Stimulated activated CD4-positive, alpha-beta T cell treated with anti-CD3 and anti-CD28 coated beads, Interleukin-1b, Interleukin-23, amount 100 ng/mL, for 4 hours (primary cell): ENCODE measurements at places on chromosomes 6 and 20.

DNA sequence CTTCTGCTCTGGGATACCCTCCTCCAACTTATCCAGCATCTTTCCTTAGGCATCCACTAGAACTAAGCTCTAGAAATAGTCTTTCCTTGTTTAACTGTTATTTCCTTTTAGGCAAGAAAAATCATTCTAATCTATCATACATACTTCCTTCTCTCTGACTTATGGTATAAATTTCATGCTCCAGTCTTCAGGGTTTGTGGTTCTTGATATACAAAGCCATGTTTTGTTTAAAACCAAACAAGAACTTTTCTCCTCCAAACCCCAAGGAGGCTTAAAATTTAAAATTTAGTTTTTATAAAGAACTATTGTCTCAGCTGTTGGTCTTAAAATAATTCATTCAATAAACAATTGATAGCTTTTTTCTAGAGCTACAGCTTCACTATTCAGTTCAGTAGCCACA, 77.2 kb downstream of the CD164 start:
- DNase-seq, result no peak

DNA sequence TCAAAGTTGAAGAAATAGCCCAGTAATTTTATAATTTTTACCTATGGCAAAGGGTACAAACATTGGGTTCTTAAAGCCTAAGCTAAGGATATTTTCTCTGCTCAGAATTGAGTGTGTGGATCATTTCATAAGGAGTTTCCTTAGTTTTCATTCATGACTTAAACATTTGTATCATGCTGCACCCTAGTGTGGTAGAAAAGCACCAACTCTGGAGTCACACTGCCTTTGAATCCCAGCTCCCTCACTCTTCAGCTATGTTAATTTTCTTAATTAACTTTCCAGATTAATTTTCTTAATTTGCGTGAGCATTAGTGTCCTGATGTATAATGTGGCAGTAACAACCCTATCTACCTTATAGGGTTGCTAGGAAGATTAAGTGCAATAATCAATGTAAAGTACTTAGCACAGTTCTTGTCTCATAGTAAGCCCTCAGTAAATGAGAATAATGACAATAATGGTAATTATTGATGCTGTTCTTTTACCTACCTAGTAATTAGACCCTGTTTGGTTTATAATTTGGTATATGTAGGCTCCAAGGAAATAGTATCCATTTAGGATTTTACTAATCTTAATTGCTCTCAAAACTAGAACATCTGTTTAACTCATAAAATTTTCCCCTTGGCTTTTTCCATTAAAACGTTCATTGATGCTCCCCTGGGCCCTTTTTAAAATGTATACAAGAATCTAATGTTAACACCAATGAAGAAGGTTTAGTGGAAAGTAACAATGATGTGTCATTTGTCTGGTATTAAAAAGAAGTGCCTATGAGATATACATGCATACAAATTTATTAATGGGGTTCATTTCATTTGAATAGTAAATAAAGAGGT, 31.6 kb downstream of the DSE start:
- DNase-seq, result no peak

DNA sequence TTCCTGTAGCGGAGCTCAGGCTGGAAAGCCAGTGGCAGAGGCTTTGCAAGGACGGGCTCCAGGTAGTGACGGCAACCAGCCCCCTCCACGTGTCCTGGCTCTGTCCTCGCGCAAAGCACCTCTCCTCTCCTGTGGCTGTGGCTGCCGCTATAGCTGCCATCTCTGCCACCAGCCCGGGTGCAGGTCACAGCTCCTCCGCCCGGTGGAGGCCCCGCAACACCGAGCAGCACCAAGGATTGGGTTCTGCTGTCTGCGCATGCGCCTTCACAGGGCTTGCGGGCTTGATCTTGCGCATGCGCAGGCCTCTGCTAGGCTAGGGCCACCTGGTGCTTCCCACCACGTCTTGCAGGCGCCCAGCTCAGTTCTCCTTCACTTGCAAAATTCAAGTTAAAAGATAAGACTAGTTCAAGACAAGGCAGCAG, 625.4 kb downstream of the QKI start:
- peak; percentile 23 for DNase-seq

DNA sequence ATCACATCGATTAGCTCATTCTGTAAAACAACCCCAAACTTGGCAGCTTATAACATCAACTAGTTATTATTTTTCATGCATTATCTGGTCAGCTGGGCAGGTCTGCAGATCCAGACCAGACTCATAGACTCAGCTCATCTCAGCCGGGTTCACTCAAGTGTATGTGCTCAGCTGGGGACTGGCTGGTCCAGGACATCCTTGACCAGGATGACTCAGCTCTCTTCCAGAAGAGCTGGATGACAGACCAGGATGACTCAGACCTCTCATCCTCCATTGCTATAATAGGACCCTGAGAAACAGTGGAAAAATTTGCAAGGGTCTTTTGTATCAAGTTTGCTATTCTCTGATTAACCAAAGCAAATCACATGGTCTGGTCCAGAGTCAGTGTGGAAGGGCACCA, 312.5 kb upstream of the PLCB4 start:
- DNase-seq, result no peak

DNA sequence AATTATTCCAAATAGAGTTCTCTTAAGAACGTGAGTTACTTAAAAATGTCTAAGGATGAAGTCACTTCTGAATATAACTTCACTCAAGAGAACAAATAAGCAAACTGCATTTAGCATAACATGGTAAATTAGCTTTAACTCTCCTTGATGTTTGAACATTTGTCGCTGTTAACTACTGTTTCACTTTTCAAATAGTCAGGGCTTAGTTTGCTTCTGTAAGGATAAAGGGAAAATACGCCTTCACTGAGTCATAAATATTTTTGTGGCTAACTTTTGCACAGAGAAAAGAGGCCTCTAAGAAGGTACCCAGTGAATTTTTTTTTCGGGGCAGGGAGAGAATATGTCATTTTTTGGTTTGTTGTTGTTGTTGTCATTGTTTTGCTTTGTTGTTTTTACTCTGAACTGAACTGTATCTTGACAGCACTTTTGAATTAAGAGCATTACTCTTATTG, 8.1 kb downstream of the PTPN1 start:
- DNase-seq, result no peak

DNA sequence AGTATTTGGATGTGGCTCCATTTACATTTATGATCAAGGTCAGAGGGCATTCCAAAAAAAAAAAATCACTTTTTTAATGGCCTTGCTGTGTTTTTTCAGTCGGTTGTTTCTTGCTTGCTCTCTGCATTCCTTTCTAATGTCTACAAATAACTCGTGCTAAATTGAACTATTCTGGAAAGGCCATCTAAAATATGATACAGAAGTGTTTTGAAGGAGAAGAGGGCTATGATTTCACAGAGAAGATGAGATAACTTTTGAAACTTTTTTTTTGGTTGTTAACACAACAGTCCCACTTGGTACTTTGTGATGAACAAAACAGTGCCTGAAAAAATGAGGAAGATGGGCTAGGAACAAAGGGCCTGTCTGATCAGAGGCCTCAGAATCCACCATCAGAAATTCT, 156.1 kb upstream of the SMLR1 start:
- no peak for DNase-seq

GRCh38 chr20:21529863-21530262, 16.0 kb upstream of the NKX2-2 start:
- no peak for DNase-seq

GRCh38 chr20:36808317-36809257, 35.0 kb upstream of the DSN1 start:
- peak; percentile 70 for DNase-seq

GRCh38 chr6:47252633-47253032, 57.1 kb downstream of the TNFRSF21 start:
- no peak for DNase-seq

DNA sequence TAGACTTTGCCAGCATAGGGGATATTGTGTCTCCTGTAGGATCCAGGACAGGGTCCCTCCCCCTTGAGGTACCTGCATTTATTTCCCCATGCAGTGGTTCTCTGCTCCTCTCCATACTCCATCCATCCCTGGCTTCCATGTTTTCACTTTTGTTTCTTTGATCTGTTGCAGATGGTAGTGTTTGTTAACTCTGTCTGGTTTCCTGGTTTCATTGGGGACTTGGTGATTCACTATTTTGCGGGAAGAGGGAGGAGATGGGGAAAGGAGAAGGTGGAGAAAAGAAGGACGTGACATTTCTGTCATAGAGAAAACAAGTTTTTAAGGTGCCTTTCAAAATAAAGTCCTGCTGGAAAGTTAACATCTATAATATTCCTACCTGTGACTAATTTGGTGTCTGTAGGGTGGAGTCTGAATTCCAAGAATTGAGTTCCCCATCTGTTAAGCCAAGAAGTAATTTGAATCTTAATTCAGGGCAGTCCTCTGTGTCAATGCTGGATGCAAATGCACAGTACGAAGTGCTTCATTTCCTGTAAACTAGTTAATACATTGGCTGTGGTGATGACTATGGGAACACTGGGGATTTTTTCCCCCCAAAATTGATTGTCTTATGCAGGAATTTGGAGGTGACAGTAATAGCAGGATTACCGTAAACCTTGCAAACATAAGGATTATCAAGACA, 6.9 kb upstream of the RNF144B start:
- no peak for DNase-seq

- DNase-seq, result no peak
These were observed 82.1 kb downstream of the DLL1 start for GRCh38 chr6:170208651-170209353.

DNA sequence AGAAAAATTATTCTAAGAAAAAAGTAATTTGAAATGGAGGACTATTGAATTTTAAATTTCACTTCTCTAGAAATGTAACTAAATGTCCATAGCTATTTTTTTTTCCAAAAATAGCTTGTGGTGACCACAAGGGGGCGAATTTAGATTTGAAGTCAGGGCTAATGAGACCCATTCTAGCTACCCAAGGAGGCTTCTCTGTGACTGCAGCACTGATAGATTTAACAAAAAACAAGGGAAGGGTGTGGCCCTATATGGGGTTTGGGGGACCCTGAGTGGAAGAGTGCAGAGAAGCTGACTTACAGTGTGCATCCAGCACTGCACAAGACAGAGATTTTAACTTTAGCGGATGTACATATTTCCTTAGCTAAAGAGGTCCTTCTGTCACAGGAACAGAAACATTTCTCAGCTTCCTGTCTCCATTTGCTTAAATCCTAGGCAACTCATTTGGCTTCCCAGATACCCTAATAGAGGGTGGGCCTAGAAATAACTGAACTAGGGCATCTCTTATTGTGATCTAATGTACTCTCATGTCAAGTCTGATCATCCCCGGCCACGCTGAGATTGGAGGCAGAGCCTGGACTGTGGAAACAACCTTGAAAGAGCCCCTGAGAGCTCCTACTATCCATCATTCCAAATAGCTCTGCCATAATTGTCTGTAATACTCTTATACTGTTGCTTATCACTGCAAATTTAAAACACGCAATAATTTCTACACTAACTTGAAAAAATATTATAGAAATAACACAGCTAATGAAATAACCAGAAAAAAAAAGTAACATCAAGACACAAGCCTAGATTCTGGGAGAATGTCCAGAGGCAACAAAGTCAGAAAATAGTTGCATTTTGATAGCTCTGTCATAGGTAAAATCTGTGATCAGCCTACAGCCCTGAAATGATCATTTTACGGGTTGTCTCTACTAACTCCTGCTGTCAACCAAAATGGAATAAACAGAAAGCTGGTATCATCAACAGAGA, 93.6 kb downstream of the SNAP91 start:
- no peak for DNase-seq

GRCh38 chr6:156731396-156731795, 45.8 kb upstream of the ARID1B start:
- DNase-seq, result no peak

DNA sequence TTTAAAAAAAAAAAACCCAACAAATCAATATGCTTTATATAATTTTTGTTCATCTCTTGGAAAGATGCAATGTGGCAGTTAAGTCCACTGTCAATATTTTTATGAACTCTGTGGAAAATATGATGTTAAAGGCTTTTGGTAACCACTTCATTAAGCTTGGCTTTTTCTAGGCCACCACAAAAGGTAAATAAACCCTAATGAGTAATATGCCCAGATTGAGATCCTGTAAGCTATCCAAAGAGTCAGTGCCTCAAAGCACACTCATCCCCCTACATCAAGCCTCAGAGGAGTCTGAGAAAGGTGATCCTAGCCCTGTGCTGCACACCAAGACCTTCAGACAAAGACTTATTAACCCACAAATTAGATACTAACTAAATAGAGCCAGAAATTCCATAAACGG, 121.1 kb downstream of the CDC5L start:
- DNase-seq, result no peak

GRCh38 chr6:140541288-140541687, 1166.8 kb upstream of the CITED2 start:
- DNase-seq, result no peak

DNA sequence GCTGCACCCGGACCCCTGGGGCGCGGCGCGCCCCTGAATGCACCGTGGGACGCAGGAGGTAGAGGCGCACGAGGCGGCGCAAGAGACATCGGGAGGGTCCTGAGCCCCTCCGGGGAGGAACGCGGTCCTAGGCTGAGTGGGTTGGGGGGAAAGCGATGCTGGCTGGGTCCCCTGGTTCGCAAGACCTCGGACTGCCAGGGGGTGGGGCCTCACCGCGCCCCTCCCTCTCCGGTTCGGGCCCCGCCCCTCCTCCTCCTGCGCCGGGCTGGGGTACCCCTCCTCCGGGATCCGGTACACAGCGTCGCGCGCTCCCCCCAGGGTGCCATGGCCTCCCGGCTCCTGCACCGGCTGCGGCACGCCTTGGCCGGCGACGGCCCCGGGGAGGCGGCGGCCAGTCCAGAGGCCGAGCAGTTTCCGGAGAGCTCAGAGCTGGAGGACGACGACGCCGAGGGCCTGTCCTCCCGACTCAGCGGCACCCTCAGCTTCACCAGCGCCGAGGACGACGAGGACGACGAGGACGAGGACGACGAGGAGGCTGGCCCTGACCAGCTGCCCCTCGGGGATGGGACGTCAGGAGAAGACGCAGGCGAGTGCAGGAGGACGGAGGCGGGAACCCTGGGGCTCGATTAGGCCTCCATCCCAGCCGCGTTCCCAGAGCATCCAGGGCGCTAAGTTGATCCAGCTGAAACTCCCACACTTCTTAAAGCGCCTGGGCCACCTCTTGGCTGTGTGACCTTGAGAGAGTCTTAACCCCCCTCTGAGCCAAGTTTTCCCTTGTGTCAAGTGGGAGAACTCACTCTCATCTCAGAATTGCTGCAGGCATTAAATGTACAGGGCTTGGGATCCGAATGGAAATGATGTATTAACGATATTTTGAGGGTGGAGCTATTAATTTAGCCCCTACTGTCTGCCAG, 541 bp downstream of the SNX21 start:
- DNase-seq, result peak; percentile 25

- no peak for DNase-seq
These were observed 132.0 kb upstream of the RNF24 start for GRCh38 chr20:4147319-4147718.

GRCh38 chr6:157873735-157874344, 50.8 kb downstream of the SNX9 start:
- peak; percentile 84 for DNase-seq

GRCh38 chr6:69841862-69842261, 24.5 kb upstream of the COL19A1 start:
- DNase-seq, result no peak
